ENCODE measurements at places on chromosomes 6 and 20. TPM values are rescaled to one million over a fixed set of nuclear protein-coding genes. Genes with fewer than 3 reads are reported as not detected.

PGM3 gene
- total RNA-seq, result 61.5 TPM

PROKR2 gene
- total RNA-seq, result not detected

HLA-DPA1 gene
- total RNA-seq, result 1.5 TPM

MYLK2 gene
- total RNA-seq, result not detected

MACROD2 gene
- total RNA-seq, result 11.9 TPM

RBPJL gene
- total RNA-seq, result not detected

OR2H1 gene
- total RNA-seq, result not detected

PDYN gene
- total RNA-seq, result 0.12 TPM

TENT5A gene
- 11.7 TPM for total RNA-seq

PGC gene
- total RNA-seq, result not detected

ELOVL4 gene
- 17.2 TPM for total RNA-seq

ID4 gene
- 29.2 TPM for total RNA-seq

C6orf58 gene
- total RNA-seq, result not detected

PTK6 gene
- total RNA-seq, result not detected

STMND1 gene
- not detected for total RNA-seq

TMEM170B gene
- total RNA-seq, result 19.7 TPM

TCP11 gene
- total RNA-seq, result 0.25 TPM

MAP3K4 gene
- total RNA-seq, result 44.2 TPM

TMEM239 gene
- total RNA-seq, result not detected

NRN1 gene
- total RNA-seq, result 0.74 TPM

HSPA1L gene
- 1.2 TPM for total RNA-seq

CDSN gene
- not detected for total RNA-seq

DEFB121 gene
- total RNA-seq, result not detected

B3GALT4 gene
- total RNA-seq, result 1.1 TPM

CST7 gene
- total RNA-seq, result not detected

SPEF1 gene
- total RNA-seq, result 0.34 TPM

OR2B2 gene
- total RNA-seq, result not detected

CCHCR1 gene
- total RNA-seq, result 54.9 TPM

COL11A2 gene
- total RNA-seq, result 0.49 TPM

TGM3 gene
- 0.31 TPM for total RNA-seq

PNISR gene
- 266 TPM for total RNA-seq

Measured in neural progenitor cell (in vitro differentiated cells).